ENCODE measurements at places on chromosomes 16 and 17. TPM values are rescaled to one million over a fixed set of nuclear protein-coding genes. Genes with fewer than 3 reads are reported as not detected.

DNA sequence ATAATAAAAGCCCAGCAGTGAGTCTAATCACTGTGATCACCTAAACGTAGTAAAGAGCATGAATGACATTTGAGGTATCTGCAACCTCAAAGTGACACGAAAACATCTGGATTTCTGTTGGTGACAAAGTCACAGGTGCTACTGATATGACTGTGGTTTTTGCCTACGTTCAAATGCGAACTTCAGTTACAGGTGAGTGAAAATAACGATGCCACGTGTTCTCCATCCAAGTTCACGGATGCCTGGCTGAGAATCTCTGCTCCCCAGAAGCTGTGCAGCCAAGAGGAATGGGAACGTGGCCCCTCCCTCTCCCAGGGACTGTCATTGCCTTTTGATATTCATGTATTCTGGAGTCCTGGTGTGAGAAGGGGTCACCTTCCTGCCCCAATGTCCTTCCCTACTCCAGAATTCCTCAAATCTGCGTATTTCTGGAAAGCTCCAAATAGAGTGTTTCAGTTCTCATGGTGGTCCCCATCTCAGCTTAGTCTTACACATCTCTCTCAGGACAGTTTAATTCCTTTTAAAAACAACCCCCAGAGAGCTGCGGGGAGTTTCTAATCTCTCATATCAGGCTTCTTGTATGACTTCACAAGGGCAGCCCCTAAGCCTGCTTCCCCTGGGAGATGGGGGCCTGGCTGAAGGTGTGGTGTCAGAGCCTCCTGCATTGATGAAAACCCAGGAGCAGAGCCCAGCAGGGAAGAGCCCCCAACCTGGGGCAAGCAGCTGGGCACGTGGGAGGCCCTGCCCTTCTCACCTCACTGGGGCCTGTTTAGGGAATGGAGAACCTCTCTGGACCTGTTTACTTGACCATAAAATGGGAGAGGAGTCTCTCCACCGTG is 25.8 kb downstream of the PIK3R5 start:
- DNase-seq = no peak

MYL11 gene
- polyA plus RNA-seq = 0.59 TPM

RCVRN gene
- 0.43 TPM for polyA plus RNA-seq

BMERB1 gene
- 45.1 TPM for polyA plus RNA-seq

DNA sequence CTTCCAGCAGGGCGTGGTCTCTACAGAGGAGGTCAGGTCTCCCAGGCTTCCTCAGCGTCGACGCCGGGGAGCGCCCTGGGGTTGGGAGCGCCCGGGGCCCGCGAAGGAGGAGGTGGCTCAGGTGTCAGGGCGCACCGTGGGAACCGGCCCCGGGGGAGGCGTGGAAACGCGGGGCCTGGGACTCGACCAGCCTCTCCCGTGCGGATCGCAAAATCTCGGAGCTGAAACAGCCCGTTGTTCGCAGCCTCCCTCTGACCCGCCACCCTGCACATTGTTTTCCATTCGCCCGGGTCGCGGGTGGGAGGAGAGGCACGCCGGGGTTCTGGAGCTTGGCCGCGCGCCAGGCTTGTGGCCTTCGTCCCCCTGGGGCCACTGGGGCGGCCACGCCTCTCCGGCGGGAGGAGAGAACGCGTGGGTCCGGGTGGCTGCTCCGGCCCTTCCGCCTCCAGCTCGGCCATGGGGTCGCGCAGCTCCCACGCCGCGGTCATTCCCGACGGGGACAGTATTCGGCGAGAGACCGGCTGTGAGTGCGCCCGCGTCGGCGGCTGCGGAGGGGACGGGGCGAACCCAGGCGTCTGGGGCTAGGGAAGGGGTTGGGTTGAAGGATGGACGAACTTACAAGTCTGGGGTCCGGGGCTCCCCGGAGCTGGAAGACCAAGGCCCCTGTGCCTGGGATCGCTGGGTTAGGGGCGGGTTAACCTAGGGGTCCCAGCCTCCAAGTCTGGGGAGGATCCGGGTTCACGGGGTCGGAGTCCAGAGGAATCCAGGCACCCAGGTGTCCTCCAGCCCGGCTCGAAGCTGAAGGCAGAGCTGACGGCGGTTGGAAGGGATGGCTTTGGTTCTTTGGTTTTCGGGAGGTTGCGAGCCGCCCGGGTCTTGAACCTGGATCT is at the start of gene CHP2:
TSS of gene CHP2 (plus strand) at position 433 of the 890 bp plus-strand sequence. CDS start at position 457, 24 bp downstream.
- DNase-seq = no peak

- peak; percentile 13 for DNase-seq
Measured at GRCh38 chr16:69566240-69566980, 644 bp downstream of the NFAT5 start.

TNS4 gene
- polyA plus RNA-seq = 0.05 TPM

CA5A gene
- 0.13 TPM for polyA plus RNA-seq

CES5A gene
- 0.09 TPM for polyA plus RNA-seq

- no peak for DNase-seq
Measured at GRCh38 chr17:70259400-70259799, 90.1 kb downstream of the KCNJ2 start.

OR2C1 gene
- polyA plus RNA-seq = 0.99 TPM

DNA sequence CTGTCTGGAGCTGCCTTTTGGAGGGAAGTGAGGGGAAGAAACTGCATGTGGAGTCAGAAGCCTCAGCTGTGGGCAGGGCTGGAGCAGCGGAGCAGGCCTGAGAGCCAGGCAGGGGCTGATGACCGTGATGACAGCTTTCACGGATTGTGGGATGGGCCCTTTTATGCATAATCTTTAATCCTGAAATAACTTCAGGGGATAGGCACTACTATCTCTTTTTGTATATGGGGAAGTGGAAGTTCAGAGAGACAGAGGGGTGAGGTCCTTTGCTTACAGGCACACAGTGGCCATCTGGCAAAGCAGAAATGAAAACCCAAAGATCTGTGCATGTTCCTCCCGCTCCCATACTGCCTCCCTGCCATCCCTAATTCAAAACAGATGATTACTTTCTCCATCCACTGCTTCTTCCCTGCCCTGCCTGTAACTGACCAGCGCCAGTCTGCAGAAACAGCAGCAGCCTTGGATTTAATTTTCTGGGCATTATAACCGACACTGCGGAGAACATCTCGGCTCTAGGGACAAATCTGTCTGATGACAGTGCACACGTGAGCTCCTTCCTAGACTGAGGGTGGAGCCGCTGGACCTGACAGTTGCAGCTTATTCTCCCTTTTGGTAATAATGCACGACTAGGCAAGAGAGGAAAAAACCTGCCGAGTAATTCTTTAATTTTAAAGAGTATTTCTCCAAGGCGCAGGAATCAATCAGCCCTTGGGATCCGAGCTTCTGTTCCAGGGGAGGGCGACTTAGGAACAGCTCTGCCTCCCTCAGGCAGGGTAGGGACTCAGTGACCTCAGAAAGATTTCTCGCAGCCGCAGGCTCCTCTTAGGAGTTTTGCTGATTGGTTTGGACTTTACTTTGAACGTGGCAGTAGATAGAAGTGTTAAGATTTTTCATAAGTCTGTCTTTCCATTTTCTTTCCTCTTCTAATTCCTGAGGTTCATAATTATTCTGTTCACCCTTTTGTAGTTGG is 95.4 kb downstream of the UTP18 start:
- no peak for DNase-seq

GRCh38 chr16:85861095-85861825 is 37.7 kb upstream of the IRF8 start:
- no peak for DNase-seq

DNA sequence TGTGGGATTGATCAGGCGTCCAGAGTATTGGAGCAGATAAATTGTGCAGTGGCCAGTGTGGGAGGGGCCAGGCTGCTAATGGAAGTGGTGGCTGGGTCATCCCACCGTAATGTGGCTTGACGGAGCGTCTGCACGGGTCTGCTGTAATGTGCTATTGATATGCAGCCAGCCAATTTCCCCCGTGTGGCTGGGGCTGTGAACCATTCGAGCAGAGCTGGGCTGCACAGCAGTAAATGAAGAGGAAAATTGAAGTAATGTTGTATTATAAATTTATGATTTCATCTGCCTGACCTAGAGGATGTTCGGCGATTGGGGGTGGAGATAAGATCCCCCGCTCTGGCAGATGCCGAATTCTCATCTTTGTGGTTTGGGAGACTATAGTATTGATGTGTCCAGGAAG is 121.5 kb downstream of the CCDC182 start:
- no peak for DNase-seq

IL17C gene
- not detected for polyA plus RNA-seq

GRCh38 chr16:46620266-46621005 is 743 bp downstream of the SHCBP1 start:
- DNase-seq = no peak

DNA sequence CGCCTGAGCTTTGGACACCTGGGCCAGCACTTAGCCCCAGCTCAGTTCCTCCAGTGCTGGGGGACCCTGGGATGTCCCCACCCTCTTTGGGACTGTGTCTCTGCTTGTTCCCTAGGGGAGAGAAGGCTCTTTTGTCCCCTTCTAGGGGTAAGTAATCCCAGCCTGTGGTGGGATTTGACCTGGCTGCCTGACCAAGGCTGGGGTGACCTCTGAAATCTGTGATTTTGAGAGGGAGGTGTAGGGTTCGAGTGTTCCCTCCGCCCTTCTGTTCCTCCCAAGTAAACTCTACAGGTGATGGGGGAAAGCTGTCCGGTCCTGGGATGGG is 593 bp downstream of the TMEM92 start:
- DNase-seq = no peak

GRCh38 chr17:76578376-76578775 is 7.3 kb downstream of the ST6GALNAC2 start:
- DNase-seq = no peak

C16orf92 gene
- polyA plus RNA-seq = not detected

GRCh38 chr17:75872434-75873351 is 5.7 kb downstream of the TRIM47 start:
- no peak for DNase-seq

DNA sequence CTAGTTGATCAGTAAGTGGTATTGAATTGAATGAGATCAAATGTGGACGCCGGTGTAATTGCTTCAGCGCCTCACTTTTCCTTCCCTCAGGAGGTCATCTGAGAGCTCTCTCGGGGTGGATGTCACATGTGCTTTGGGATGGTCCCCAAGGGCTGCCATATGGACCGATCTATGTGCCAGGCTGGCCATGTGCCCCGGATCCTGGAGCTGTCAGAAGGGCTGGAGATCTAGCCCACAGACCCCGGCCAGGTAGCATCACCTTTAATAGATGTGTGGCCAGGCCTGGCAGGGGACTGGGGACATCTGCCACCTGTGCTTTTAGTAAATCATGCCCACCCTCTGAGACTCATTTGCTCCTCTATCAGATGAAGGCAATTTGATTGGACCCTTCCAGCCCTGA is 95.3 kb upstream of the CRHR1 start:
- DNase-seq = no peak

NGFR gene
- polyA plus RNA-seq = 8.9 TPM

HSF5 gene
- 0.36 TPM for polyA plus RNA-seq

DNA sequence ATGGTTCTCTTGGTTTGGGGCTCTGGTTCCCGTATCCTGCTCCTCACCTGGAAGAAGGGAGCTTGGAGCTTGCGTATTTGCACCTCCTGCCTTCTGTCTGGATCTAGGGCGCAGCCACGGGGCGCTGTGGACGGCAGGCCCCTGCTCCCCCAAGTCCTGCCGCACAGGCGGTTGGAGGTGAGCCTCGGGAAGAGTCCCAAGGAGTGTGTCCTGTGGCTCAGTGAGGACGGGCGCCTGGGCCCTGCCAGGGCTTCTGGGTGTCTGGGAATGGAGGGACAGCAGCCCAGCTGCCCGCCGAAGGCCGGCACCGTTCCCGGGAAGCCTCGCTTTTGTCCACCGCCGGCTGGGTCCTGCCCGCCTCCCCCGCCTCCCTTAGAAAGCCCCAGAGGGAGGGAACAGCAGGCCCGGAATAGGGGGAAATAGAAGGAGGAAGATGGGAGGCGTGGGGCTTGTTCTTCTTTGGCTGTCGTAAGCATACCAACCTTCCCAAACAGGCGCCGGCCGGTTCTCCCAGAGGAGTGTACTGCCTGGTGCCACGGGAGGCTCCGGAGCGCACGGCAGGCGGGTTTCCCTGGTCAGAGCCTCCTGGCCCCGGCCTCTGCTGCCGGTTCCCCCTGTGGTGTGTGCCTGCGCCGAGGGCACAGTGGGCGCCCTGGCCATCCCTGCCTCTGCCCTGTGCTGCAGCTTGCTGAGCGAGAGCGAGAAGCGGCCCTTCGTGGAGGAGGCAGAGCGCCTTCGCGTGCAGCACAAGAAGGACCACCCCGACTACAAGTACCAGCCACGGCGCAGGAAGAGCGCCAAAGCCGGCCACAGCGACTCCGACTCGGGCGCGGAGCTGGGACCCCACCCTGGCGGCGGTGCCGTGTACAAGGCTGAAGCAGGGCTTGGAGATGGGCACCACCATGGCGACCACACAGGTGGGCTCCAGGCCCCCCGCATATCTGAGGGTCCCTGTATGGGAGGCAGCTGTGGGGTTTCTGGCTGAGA is 1.8 kb downstream of the SOX8 start:
- DNase-seq = no peak

KRTAP16-1 gene
- not detected for polyA plus RNA-seq

DNA sequence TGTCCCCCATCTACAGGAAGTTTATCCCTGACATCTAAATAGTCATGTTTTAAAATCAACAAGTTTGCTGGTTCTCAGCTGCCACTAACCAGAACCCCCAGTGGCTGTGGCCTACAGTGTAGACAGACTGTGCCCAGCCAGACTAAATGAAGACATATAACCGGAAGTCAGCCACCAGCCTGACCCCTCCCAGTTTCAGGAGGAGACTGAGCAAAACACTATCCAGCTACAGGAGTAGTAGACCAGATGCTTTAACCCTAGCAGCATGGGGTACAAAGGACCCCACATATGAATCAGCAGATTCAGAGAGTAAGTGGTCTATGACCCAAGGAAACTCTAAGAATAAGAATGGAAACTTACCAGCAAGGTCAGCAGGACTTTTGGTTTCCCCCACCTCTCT is 83.4 kb downstream of the HIC1 start:
- DNase-seq = no peak

DNA sequence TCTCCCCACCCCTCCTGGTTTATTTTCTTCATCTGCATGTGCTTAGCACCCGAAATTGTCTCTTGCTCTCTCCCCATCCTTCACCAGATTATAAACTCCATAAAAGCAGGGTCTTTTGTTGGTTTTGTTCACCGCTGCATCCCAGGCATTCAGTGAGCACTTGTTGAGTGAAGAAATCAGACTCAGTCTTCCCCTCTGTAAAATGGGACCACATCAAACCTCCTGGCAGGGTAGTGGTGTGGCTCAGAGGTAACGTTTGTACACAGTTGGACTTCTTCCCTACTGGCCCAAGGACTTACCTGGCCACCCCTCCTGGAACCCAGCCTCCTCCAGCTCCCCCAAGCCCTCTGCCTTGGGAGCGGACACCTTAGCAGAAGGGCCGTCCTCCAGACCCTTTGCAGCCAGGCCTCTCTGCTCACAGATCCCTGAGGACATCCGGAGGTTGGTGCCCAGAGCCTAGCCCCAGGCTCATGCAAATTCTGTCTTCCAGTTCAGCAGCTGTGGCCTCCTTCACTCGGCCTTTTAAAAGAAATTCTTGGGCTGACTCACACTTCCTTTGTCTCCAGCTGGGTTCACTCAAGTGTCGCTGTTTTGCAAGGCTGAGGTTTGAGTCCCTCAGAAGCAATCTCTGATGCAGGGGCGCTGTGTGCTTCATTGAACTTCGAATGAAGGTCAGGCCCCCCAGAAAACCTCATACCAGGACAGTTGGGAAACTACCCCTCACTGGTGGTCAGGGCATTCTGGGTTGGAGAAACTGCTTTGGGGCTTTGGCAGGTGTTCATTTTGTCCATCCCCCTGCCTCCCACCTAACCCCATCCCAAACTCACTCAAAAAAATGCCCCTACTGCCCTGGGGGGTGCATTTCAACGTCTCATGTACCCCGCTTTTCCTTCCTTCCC is 16.8 kb upstream of the RMI2 start:
- peak; percentile 85 for DNase-seq

TRPV2 gene
- 2.5 TPM for polyA plus RNA-seq

TACO1 gene
- polyA plus RNA-seq = 28.8 TPM
